ENCODE measurements at places on chromosomes 6 and 20.
A peak's percentile ranks its signal among the peaks of the same experiment; 100 is the strongest.

DNA sequence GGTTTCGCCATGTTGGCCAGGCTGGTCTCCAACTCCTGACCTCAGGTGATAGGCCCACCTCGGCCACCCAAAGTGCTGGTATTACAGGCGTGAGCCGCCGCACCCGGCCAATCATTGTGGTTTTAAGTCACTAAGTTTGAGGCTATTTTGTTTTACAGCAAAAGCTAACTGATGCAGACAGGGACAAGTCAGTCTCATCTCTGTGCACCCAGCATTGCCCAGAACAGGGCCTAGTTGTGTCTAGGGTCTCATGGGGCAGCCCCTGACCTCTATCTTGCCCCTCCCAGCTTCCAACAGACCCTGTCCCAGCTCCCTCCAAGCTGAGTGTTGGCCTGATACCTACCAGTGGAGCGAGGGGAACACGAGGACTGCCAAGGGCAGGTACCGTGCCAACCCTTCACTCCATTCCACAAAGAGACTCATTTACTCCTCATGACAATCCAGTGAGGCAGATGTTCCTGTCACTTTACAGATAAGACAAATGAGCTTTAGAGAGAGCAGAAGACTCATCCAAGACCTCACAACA lies 8.9 kb upstream of the RBCK1 start:
- no peak for DNase-seq

GRCh38 chr6:119978274-119978889 lies 628.8 kb upstream of the MAN1A1 start:
- DNase-seq = peak; percentile 60

DNA sequence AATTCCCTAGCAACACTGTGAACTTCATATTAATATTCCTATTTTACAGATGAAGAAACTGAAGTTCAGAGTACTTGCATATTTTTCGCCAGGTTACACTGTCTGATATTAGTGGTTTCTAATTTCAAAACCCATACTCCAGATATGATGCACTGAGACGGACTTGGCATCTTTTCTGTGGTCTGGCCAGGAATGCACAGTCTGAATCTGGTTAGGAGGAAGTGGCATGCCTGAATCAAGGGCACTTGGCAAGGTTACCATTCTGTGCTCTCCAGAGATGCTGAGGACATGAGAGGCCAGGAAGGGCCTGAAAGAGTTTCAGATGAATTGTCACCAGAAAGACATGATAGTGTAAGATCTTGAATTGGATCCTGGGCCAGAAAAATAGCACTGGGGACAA lies 150.1 kb downstream of the HAO1 start:
- DNase-seq = no peak

- no peak for DNase-seq
These were observed 117.4 kb downstream of the VEGFA start for GRCh38 chr6:43887340-43887858.

DNA sequence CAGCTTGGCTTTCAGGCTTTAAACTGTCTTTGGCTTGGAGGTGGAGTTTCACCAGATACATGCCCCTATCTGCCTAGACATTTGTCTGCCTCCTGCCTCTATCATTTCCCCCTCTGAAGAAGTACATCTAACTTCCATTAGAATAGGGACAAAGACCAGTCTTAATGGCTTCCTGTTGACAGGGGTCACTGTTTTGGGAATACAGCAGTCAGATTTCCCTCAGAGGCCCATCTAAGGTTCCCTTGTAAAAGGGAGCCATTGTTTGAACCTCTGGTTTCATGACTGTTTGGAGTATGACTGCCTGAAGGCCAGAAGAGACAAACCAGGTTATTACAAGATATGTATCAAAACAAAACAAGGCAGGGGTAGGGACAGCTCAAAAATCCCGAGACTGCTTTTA lies 665.7 kb upstream of the GJE1 start:
- no peak for DNase-seq

DNA sequence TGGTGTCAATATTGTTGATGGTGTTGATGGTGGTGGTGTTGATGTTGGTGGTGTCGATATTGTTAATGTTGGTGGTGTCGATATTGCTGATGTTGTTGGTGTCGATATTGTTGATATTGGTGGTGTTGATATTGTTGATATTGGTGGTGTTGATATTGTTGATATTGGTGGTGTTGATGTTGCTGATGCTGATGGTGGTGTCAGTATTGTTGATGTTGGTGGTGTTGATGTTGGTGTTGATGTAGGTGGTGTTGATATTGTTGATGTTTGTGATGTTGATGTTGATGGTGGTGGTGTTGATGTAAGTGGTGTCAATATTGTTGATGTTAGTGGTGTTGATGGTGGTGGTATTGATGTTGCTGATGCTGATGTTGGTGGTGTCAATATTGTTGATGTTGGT lies 240.0 kb downstream of the CDH4 start:
- no peak for DNase-seq

DNA sequence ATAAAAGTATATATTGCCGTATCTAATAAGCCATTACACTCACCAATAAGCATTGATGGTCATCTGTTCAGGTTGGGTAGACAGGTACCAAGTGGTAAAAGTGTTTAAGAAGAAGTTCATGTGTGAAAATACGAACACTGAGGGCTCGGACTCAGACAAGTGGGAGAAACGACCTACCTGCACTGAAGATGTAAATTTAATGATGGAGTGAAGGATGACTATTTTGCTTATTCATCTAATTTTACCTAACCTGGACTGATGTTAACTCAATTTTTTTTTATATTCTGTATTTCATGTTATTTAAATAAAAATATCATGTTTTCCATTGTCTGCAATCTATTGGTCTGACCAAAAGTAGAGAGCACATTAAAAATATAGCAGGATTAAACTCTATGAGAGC lies 469.1 kb upstream of the BTBD3 start:
- no peak for DNase-seq

DNA sequence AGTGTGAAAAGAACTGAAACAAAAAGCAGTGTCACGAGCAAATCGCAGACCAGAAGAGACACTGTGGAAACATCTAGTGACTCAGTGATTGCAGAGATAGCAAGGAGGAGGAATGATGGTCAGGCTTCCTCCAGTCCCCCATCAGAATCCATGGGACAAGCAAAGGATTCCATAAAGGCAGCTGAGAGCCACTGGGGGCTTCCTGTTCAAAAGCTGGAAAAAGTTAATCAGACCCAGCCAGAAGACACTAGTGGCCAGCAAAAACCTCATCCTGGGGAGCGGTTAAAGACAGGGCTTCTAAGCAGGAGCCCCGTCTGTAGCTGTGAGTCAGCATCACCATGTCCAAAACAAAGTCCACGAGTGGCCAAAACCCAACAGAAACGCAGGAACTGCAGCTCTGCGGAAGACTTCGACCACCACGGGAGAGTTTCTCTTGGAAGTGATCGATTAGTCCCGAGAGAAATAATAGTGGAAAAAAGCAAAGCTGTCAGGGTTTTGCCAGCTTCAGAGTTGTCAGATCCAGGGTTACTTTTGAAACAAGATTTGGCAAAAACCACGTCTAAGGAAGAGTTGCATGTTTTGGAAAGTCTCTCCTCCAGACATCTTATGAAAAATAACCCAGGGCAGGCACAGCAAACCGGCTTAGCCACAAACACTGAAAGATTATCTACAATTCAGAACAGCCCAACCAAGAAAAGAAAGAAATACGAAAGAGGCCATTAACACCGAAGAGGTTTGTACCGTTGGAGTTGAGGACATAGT lies 51.0 kb downstream of the JAG1 start:
- no peak for DNase-seq

DNA sequence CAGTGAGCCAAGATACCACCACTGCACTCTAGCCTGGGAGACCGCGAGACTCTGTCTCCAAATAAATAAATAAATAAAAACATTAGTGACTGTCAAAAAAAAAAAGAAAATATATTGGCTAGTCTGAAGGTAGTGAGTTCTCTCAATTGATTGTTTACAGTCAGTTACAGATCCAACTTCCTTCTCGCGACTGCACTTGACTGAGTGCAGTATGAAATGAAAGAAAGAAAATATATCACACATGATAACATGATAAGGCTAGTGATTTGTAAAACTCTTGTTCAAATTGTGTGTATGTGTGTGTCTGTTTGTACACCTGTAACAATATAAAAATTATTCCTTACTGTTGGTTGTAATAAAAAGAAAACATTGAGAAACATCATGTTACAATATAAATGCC lies 7.9 kb downstream of the R3HDML start:
- DNase-seq = no peak

GRCh38 chr6:21820442-21820841 lies 226.9 kb downstream of the SOX4 start:
- DNase-seq = no peak

GRCh38 chr6:126235363-126235762 lies 104.6 kb upstream of the CENPW start:
- DNase-seq = no peak

DNA sequence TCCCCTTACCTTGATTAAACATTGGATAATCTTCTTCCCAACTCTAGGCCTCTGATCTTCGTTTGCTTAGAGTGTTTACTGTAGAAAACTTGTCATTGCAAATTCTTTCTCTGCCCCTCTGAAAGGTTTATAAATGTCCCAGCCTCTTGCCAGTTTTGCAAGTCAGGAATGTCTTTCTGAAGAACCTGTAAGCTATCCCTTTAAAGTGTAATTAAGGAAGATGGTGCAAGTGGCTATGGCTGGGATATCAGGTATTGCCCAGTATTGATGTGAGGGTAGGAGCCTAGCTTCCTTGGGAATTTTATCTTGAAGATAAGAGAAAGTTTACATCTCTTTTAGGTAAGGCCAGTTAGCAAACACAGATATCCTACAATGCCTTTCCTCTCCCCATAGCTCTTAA lies 211.0 kb upstream of the RIMS1 start:
- DNase-seq = no peak

GRCh38 chr6:75483136-75483952 lies 10.3 kb downstream of the FILIP1 start:
- DNase-seq = no peak

DNA sequence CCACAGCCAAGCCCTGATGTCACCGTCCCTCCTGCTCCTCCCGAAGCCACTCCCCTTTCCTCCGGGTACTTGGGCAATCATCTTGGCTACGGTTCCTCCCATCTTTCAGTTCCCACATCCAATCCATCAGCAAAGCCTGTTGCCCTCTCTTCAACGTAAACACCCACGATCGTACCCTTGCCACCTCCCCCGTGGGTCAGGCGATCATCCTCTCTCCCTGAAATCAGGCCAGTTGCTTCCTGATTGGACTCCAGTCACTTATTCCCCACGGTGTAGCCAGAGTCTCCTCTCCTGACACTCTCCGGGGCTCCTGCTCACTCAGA lies 44.5 kb downstream of the SULF2 start:
- no peak for DNase-seq

GRCh38 chr6:7267466-7268091 lies 45.4 kb downstream of the SSR1 start:
- DNase-seq = no peak

GRCh38 chr6:81216668-81217067 lies 535.8 kb downstream of the TENT5A start:
- no peak for DNase-seq

GRCh38 chr6:31651602-31652191 lies 764 bp downstream of the BAG6 start:
- no peak for DNase-seq

- DNase-seq = no peak
These were observed 272.5 kb upstream of the CDYL start for GRCh38 chr6:4503700-4504099.

DNA sequence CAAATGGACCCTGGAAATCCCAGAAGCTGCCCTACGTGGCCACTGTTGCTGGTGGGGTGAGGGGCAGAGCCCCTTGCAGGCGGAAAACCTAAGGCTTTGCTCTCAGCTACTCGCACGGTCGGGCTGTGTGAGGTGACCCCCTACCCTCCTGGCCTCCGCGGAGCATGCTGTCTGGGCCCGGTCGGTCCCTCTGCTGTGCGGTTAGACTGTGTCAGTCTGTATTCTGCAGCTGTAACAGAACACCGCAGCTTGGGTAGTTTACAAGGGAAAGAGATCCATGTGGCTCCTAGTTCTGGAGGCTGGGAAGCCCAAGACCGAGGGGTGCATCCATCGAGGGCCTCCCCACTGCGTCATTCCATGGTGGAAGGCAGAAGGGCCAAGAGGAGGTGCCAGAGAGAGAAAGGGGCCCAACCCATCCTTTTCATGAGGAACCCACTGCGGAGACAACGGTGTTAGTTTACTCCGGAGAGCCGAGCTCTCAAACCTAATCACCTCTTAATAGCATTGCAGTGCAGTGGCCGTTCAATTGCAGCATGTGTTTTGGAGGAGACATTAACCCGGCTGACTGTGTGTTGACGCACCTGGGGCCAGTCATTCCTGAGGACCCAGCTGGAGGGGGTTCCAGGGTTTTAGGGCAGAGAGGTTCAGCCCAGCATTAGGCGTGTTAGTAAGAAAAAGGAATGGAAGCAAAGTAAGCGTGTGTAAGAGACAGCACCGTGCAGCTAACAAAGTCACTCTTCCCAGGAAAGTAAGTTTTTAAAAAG lies 18.3 kb downstream of the COL9A3 start:
- DNase-seq = no peak

- DNase-seq = no peak
These were observed 25.5 kb upstream of the FKBP1A start for GRCh38 chr20:1418350-1418749.

GRCh38 chr6:159642995-159643394 lies 50.0 kb downstream of the SOD2 start:
- DNase-seq = no peak

DNA sequence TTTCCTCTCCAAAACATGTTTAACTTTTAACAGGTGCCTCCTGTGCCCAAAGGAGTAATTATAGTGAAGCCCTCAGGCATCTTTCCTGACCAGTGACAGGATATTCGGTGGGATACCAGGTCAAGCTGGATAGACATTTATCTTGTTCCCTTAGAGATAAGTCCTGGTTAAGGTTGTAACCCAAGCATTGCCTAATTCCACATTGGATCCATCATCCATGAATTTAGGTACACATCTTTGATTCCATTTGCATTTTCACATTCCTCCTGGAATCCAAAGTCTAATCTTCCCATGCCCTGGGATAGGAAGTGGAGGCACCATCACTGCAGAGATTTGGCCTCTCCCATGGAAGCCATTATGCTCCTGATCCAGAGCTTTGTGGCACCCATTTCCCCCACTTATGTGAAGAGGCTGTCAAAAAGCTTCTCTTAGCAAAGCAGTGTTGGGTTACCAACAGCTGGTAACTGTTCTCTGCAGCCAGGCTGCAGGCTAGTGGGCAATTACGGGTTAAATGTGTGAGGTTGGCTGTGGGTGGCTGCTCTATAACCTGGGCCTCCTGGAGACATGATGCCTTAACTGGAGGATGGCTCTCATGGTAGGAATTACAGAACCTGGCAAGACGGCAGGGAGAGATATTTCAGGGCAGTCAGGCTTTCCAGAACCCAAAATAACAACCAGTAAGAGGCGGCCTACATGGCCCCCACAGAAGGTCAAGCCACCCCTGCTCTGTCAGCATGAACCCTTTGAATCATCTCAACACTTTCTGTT lies 96.9 kb upstream of the VGLL2 start:
- DNase-seq = no peak

All from NAMALWA (cell line).